ENCODE measurements at places on chromosomes 7 and 10.

- DNase-seq, result peak; percentile 59
These were observed 251.0 kb downstream of the BMPER start for GRCh38 chr7:34156336-34156735.

DNA sequence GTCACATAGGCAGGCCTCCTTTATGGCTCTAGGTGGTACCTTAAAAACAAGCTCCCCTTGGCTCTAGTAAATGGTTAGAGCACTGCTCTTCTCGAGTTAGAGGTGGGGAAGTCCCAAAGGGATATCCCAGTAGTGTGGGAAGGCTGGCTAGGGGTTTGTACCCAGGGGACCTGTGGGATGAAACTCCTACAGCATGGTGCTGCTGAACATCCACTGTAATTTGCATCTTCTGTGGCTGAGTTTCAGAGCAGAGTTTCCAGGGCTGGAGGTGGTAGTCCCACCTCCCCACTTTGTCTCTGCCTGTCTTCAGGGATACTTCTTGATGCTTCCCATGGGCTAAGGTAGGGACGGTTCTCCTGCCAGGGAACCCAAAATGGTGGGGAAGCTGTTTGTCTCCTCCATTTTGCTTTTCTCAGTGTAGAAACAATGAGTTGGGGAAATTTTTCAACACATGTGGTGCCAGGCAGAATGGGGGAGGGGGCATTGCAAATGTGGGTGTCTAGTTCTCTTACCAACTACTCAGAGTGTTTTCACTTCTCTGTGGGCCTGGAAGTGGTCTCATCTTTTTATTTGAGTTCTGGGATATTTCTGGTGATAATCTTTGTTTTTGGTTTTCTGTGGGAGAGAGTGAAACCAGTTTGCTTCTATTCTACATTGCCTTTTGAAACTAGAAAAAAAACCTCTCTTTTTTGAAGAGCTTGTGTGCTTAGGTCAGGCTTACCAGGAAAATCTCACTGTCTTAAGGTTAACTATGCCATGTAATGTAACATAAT is 36.3 kb downstream of the SCART1 start:
- DNase-seq, result no peak

- no peak for DNase-seq
These were observed 21.9 kb downstream of the GRID1 start for GRCh38 chr10:86344714-86345161.

- DNase-seq, result no peak
These were observed 123.0 kb upstream of the VSTM2A start for GRCh38 chr7:54419209-54419608.

DNA sequence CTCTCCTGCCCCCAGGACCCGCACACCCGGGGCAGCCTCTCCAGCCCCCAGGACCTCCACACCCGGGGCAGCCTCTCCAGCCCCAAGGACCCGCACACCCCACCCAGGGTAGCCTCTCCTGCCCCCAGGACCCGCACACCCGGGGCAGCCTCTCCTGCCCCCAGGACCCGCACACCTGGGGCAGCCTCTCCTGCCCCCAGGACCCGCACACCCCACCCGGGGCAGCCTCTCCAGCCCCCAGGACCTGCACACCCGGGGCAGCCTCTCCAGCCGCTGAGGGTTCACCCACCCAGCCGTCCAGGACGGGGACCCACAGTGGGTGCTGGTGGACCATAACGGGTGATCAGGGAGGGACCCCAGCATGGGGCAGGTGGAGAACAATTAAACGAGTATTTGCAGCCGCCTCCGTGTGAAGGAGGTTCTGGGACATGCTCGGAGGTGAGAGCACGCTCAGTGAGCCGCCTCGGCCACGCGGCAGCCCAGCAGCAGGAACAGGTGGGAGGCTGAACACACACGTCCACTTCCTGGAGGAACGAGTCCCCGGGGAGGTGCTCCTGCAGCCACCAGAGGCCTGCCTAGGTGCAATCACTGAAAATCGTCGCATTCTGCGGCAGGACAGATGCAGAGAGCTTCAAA is 107.9 kb downstream of the PDGFA start:
- DNase-seq, result no peak
